ENCODE measurements at places on chromosomes 6 and 20.
A peak's percentile ranks its signal among the peaks of the same experiment; 100 is the strongest.

GRCh38 chr20:23147964-23148730 is 62.0 kb upstream of the CD93 start:
- DNase-seq = no peak

DNA sequence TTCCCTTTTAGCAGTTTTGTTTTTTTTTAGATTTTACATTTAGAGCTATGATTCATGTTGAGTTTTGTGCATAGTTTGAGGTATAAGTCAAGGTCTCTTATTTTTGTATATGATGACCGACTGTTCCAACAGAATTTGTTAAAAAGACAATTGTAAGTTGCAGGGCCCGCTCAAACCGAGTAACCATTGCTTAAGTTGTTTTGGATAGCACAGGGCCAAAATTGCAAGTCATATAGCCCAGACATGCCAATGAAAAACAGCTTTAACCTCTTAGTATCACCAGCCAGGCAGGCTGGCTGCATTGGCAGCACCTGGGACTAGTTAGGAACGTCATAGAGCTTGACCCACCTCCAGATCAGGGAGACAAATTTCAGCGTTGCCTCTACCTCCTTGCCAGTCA is 47.3 kb downstream of the PFDN4 start:
- no peak for DNase-seq

GRCh38 chr6:148146717-148147462 is 195.7 kb upstream of the SASH1 start:
- DNase-seq = no peak

- DNase-seq = no peak
Measured at GRCh38 chr6:111767752-111768430, 105.4 kb downstream of the FYN start.

DNA sequence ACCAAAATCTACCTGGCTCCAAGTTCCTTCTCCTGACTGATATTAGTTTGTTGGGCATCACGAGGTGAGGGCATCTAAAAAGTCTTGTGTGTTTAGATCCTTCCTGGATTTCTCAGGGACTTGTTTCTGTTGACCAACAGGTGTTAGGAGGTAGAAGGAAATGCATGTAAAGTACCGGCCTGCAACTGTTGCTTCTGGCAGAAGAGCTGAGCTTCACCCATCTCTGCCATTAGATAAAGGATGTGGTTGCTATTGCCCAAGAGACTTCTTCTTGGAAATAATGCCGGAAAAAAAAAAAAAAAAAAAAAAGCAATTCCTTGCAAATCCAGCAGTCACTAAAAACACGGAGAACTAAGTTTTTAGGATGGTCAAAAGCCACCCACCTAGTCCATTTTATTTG is 303.1 kb downstream of the CDH26 start:
- DNase-seq = no peak

DNA sequence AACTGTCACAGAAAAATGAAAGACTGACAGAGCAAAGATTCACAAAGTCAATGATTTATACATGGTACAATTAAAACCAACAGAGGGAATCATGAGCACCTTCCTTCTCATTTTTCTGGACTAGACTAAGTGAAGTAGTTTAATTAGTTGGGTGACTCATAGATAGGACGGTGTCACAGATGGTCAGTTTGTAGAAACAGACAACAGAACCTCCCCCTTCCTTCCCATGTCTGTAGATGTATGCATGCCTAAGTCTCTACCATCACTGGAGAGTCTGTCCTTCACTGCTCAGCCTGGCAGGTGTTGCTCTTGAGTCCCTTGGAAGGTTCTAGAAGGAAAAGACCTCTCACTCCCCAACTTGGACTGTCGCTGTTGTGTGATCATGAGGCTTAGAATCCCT is 75.4 kb upstream of the EEF1E1 start:
- DNase-seq = no peak

- DNase-seq = no peak
Measured at GRCh38 chr6:118912646-118913045, 18.7 kb downstream of the ASF1A start.

- DNase-seq = no peak
Measured at GRCh38 chr6:10381830-10382208, 33.1 kb downstream of the TFAP2A start.

DNA sequence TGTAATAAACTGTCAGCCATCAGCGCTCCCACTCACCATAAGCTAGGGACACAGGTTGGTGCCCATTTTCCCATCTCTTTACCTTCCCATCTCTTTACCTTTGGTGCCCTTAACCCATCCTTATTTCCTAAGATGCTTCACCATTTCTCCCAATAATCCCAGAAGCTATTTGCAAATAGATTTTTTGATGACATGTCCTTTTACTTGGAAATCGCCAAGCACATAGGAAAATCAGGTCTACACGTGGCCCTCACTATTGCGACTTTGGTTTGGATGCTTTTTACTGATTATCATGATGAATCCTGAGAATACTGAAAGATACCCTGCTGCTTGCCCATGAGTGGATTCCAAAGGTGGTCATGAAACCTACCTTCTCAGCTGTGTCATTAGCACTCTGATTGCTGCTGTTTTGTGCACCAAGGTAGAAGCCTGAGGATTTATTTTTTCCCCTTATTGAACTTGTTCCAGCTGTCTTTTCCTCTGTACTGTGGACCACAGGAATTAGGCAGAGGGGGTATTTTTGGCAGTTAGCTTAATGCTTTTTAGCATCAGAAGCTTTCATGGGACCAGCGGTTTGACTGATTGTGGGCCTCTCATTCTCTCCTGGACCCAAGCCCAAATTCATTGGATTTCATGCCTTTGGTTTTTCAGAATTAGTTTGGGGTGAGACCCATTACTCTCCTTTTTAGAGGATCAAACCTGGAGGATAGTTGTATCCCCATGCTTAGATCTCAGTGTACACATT is 229.6 kb upstream of the RIN2 start:
- DNase-seq = no peak

DNA sequence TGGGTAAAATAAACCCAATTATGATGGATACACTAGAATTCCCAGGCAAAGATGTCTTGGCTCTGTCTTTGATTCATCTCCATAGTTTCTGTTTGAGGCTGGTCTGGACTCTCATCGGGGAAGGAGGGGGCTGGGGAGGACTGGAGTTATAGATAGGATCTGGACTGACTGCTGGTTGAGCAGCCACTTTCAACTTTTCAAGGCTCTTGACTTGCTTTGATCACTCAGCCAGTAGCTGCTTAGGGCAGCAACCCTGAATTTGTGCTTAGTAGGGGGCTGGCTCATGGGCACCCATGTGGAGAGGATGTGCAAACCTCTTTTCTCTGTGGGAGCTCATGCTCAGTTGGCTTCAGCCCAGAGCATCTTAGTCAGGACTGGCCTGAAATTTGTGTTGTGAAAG is 114.0 kb upstream of the NEDD9 start:
- DNase-seq = no peak

DNA sequence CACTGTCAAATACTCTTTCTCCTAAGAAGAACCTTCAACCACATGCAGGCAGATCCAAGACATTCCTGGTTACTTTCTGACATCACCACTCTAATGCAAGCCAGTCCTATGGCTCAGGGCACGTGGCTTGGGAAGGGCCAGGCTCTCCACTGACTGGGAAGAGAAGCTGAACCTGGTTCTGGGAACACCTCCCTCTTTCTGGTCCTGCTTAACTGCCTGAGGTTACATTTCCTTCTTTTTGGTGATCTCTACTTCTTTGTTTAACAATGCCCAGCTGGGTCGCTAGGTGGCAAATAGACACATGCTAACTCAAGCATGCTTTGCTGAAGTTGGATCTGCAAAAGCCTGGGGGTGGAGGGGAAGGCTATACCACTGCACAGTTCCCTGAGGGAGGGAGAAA is 249.8 kb downstream of the GMDS start:
- DNase-seq = no peak

- no peak for DNase-seq
Measured at GRCh38 chr20:62349556-62350097, 17.5 kb downstream of the LAMA5 start.

- DNase-seq = no peak
Measured at GRCh38 chr6:113449051-113449450, 408.1 kb upstream of the MARCKS start.

DNA sequence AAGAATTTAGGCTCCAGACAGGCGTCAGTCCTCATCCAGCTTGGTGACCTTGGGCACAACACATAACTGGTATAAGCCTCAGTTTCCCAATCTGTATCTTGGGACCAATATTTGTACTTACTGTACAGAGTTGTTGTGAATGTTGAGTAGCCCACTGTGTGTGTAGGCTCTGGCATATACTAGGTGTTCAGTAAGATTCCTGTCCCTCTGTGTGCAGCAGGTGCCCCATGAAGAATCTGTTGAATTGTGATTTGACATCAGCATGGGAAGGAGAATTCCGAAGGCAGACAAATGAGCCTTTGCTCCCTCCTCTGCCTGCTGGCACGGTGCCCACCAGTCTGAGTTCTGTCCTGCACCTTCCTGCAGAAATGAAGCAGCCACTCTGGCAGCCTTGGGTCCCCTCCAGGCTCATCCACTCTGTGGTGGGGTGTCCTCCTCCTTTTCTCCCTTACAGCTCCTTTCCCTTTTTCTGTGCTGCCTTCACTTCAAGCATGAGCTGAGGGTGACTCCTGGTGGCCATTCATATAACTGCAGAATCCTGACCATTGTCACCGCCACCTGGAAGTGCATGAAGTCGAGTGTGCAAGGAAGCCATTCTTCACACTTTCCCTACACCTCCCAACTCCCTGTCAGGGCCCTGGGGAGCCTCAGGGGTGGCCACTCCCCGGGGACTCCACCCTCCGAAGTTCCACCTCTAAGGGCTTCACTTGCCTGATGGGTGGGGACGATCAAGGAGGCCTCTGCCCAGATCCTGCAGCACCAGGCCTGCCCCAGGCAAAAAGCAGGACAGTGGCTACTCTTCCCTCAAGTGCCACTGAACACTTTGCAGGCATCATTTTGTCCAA is 48.2 kb downstream of the MRPL14 start:
- DNase-seq = peak; percentile 77

- DNase-seq = no peak
Measured at GRCh38 chr6:35448191-35448590, 3.9 kb upstream of the FANCE start.

DNA sequence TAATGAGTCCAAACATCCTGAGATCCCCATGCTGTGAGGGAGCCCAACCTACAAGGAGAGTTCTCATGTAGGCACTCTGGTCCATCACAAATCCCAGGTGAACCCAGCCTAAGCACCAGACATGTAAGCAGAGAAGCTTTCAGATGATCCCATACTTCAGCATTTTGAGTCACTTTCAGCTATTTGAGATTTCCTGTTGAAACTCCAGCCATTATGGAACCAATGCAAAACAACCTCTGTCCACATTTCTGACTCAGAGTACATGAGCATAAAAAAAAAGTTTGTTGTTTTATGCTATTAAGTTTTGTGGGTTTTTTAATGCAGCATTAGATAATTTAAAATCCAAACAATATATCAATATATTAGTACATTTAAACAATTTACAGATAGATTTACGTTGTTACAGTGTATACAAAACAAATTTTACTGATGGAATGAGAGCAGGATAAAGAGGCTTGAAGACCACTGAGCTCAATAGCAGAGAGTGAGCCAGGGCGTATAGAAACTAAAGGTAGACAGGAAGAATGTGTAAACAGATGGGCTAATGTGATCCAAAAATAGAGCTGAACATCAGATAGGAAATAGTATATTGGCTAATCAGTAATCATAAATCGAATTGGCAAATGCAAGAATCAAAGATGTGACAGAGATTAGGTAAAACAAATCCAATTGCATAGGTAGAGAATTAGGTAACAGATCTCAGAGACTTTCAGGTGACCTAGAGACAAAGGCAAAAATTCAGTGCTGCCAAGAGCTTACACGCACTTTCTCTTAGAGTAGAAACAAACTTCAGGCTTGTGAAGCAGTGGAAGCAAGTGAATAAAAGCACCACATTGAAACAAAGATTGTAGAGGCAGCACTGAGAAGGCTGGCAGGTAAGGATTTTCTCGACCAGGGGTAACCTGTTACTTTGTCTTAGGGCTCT is 36.2 kb upstream of the PLCB1 start:
- DNase-seq = no peak

DNA sequence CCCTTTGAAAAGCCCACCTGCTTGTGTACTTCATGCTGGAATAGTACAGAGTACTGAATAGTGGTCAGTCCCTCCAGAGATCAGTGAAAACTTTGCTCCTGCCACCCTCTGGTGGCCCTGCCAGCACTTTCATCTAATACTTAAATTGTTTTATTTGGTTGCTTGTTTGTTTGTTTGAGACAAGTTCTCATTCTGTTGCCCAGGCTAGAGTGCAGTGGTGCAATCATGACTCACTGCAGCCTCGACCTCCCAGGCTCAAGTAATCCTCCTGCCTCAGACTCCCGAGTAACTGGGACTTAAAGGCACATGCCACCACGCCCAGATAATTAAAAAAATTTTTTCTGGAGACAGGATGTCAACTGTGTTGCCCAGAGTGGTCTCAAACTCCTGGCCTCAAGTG is 9.1 kb downstream of the FAM83D start:
- no peak for DNase-seq

DNA sequence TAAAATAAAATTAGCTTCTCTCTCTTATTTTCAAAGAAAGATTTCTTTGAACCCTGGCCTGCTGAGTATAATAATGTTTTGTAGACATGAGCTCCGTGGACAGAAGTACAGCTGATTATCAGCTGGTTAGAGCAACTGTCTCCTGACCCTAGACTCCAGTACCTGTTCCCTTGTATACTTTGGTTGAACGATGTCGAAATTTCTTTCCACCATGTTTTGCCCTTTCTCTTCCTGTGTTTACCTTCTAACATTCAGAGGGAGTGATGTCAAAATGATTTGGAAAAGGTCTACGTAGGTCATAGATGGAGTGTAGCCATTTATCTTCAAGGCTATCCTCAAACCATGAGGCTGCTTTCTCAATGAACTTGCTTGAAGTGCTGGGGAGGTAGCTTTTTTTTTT is 16.8 kb upstream of the ADTRP start:
- peak; percentile 21 for DNase-seq

DNA sequence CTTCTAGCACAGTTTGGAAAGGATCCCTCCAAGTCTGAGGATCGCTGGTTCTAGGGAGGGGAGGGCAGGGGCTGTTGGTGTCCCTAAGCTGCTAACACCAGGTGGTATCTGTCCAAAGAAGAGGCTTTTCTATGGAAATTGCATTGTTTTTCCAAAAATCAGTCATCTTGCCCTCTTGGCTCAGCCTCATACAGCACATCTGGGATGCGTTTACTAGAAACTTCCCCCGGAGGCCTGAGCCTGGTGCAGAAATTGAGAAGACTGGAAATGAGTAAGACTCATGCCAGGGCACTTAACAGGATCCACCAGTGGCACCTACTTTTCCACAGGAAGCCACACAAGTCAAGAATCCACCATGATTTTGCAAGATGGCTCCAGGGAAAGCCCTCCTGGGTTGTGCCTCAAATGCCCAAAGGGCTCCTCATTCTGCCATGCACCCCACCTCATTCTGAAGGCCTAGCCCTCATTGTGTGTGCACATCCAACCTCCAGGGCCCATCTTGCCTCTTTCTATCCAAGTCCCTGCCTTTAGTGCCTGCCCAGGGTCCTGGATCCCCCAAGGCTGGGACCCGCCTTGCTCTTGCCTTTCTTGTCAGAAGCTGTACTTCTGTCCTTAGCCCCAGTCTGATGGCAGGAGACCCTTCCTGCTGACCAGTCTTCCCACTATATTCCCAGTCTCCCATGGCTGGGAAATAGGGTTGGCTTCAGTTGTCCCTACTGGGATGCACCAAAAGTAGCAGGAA is 97.6 kb downstream of the MRPL14 start:
- DNase-seq = no peak

- DNase-seq = no peak
Measured at GRCh38 chr6:169220068-169220964, 33.3 kb downstream of the THBS2 start.

All from HuH-7.5 (cell line).